ENCODE measurements at places on chromosomes 7 and 10.

- DNase-seq: no peak
Measured at GRCh38 chr10:78863140-78863905, 205.4 kb upstream of the ZMIZ1 start.

GRCh38 chr7:148058092-148058491, 532.5 kb upstream of the C7orf33 start:
- no peak for DNase-seq

DNA sequence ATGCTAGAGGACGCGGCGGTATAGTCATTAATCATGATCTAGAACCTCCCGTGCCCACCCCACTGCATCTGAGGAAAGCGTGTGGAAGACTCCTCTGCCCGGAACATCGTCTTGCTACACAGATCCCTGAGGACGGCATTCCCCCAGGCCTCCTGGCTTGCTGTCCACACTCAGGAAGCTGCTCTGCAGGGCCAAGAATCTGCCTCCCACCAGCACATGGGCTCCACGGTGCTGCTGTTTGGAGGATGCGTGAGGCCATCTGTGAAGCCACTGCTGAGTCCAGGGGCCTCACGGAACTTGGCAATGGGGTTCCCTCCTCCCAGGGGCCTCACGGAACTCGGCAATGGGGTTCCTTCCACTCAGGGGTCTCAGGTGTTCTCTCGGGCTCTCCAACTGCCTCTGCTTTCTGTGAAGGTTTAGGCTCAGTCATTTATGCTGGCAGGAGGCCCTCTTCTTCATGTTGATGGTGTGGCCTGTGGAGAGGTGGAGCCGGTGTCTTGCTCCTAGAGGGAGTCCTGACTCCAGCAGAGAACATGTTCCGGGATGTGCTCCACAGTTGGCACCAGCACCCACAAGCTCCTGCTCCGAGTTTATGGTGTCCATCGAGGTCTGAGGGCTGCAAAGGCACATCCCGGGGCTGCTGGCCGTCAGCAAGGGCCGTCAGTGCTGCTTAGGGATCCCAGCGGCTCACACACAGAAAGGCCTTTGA, 273.3 kb downstream of the DNAJB6 start:
- DNase-seq: no peak

GRCh38 chr7:46226860-46227259, 305.8 kb upstream of the IGFBP3 start:
- no peak for DNase-seq

Data from activated CD4-positive, alpha-beta T cell treated with anti-CD3 and anti-CD28 coated beads for 36 hours (primary cell).